ENCODE measurements at places on chromosomes 4 and X. TPM values are rescaled to one million over a fixed set of nuclear protein-coding genes. Genes with fewer than 3 reads are reported as not detected.

RLIM gene
- 20.7 TPM for total RNA-seq

FGFBP2 gene
- total RNA-seq, result 0.79 TPM

CXCL1 gene
- 3.0 TPM for total RNA-seq

CT55 gene
- total RNA-seq, result not detected

SPANXN2 gene
- total RNA-seq, result not detected

DRP2 gene
- 0.05 TPM for total RNA-seq

S100G gene
- total RNA-seq, result not detected

PRRG1 gene
- 18.4 TPM for total RNA-seq

PABPC1L2A gene
- not detected for total RNA-seq

UTP3 gene
- total RNA-seq, result 14.2 TPM

GRCh38 chrX:41097326-41097725 lies 12.1 kb downstream of the USP9X start:
- DNase-seq, result no peak

- DNase-seq, result no peak
Measured at GRCh38 chr4:160716551-160716950, 1447.2 kb downstream of the FSTL5 start.

DNA sequence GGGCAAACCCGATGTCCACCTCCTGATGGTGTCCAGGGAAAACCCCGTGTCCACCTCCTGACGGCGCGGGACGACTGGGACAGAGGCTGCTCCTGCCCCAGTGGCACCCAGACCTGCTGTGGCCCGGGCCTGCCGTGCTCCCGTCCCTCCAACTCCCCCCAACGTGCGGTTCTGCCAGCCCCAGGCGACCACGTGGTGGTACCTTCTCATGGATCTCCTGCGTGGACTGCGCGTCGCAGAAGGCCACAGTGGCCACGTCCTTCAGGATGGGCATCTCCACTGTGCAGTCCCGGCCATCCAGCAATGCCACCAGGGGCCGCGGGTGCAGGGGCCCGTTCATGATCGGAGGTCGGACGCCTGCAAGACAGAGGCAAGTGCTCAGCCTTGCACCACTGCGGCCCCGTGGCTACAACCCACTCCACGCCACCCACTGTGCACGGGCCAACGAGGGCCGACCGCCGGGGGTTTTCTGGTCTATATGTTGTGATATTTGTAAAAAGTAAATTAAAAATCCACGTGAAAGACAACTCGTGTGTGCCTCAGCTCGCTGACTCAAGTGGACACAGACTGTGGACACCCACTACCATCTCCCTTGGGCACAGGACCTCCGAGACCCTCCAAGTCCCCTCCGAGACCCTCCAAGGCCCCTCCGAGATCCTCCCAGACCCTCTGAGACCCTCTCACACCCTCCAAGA lies 10.8 kb downstream of the CTBP1 start:
- peak; percentile 31 for DNase-seq

- DNase-seq, result no peak
Measured at GRCh38 chr4:95640311-95640710, 91.5 kb upstream of the UNC5C start.

- no peak for DNase-seq
Measured at GRCh38 chr4:121541696-121542095, 155.1 kb downstream of the ANXA5 start.

- DNase-seq, result no peak
Measured at GRCh38 chrX:148567229-148567628, 66.8 kb downstream of the AFF2 start.

DNA sequence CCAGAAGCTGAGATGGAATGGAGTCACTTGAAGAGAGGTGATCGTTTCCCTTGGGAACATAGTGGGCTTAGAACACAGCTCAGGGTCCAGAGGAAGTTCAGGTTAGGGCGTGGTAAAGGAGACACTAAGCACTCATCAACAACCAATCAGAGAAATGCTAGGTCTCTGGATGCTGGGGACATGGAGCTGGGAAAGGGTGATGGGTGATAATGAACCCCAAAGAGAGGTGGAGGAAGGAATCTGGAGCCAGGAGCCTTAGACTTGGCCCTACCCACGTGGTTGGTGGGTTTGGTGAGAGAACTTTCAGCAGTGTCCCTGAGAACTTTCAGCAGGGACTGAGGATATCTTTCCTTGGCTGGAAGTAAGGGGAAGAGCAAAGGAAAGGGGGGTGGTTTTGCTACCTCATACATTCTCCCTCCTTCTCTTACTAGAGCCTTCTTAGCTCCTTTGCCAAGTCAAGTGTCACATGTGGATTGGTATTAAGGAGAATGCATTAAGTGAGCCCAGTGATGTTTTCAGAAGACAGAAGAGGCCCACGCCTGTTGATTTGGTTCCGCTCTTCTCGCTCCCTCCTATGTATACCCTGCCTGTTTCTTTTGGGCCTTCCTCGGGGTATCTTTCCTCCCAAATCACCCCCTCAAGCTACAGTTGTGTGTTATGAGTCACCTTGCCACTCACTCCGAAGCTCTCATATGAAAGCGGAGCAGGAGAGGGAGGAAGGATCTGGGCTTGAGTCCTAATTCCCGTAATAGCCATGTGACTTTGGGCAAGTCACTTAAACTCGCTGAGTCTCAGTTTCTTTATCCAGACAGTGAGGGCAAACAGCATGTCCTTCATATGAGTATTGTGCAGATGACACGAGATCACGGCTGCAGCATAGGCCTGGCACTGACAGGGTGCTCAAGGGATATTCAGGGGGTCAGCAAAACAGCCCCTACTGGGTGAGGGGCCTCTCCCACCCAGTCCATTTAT lies 63.1 kb downstream of the TSC22D3 start:
- DNase-seq, result no peak

- no peak for DNase-seq
Measured at GRCh38 chrX:31392513-31392912, 320.7 kb upstream of the FTHL17 start.

GRCh38 chr4:167779864-167780263 lies 312.5 kb upstream of the ANXA10 start:
- DNase-seq, result no peak

DNA sequence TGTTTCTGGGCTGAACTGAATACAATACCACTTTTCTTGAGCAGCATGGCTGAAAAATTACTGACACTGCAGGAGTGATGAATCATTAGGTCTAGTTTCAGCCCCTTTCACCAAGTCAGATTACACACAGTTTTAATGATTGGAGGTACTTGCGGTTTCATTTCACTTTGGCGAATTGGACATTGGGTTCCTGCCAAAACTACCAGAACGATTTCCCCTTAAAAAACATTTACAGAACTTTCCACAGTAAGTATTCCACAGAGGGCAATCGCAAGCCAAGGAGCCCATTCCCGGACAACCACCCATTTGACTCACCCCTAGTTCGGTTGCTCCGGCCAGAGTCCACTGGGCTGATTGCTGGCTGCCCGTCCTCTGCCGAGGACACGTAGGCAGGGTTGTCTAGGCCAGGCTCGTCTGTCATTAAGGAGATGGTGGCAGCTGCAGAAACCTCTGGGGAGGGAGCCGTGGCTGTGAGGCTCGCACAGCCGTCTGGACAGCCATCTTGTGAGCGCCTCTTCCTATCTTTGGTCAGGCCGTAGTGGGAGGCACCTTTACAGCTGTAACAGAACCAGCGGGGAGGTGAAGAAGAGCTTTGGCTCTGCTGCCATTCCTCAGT lies 83.5 kb downstream of the LNX1 start:
- DNase-seq, result peak; percentile 83

- DNase-seq, result no peak
Measured at GRCh38 chr4:122514671-122515070, 58.1 kb upstream of the IL2 start.

- peak; percentile 29 for DNase-seq
Measured at GRCh38 chrX:11666164-11666563, 444 bp upstream of the ARHGAP6 start.

DNA sequence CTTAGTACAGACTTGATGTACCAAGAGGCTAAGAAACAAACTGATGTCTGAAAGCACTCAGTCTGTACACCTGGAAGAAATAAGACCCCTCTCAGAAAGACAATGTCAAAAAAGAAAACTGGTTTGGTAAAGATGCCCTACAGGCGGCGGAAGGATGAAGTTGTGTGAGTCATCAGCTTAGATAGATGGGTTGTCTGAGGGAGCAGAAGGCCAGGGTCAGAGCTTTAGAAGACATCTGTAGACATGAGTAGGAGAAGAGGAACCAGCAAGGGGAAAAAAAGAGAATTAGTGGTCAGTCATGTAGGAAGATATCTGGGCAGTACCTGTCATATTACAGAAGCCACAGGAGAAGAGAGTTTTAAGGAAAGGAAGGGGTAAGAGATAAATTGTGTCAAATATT lies 8.3 kb downstream of the SRPX2 start:
- no peak for DNase-seq

- DNase-seq, result peak; percentile 60
Measured at GRCh38 chrX:105837232-105837631, 14.9 kb downstream of the NRK start.

GRCh38 chr4:124334119-124334518 lies 378.4 kb downstream of the ANKRD50 start:
- DNase-seq, result no peak

GRCh38 chrX:44344194-44344593 lies 722 bp upstream of the EFHC2 start:
- DNase-seq, result no peak

GRCh38 chr4:1646690-1647089 lies 37.4 kb downstream of the FAM53A start:
- DNase-seq, result no peak

GRCh38 chr4:92847026-92847425 lies 543.3 kb downstream of the GRID2 start:
- no peak for DNase-seq

- DNase-seq, result no peak
Measured at GRCh38 chr4:183770906-183771305, 111.8 kb downstream of the TRAPPC11 start.

GRCh38 chr4:70239884-70240591 lies 2.4 kb upstream of the CSN3 start:
- no peak for DNase-seq

DNA sequence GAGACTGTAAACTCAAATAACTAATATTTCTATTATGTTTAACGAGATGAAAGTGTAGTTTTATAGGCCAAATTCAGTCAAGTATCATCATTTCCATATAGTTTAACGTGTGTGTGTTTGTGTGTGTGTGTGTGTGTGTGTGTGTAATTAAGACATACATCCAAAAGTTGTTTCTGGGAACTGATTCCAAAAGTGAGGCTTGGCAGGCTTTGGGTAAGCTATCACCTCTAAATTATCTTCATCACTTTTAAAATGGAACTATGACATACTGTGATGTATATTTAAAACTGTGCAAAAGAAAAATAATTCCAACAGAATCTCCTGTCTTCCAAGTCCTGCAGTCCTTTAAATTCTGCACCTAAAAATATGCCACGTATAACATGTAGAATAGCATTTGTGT lies 19.1 kb upstream of the SLC25A4 start:
- DNase-seq, result no peak

DNA sequence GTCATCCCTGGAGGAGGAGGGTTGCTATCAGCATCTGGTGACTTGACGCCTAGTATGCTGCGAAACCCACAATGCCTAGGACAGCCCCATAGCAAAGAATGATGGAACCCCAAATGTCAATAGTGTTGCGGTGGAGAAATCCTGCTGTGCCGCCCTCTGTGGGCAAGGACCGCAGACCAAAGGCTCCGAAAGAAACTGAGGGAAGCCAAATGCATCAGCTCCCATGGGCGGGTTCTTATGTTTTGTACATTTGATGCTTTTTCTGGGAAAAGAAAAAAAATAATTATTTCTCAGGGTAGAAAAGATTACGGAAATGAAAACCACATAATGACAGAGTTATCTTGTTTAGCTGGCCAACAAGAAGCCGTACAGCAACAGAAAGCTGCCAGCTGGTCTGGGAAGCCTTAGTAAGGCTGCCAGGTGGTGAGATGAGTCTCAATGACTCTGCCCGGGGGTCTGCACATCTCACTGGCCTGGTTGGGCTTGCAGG lies 95.0 kb upstream of the TBL1X start:
- no peak for DNase-seq

Measured in left ventricle myocardium superior (tissue), 1 donor.